ENCODE measurements at places on chromosomes 7 and 10.

GRCh38 chr10:101062232-101063049 lies 652 bp downstream of the KAZALD1 start:
- no peak for DNase-seq

DNA sequence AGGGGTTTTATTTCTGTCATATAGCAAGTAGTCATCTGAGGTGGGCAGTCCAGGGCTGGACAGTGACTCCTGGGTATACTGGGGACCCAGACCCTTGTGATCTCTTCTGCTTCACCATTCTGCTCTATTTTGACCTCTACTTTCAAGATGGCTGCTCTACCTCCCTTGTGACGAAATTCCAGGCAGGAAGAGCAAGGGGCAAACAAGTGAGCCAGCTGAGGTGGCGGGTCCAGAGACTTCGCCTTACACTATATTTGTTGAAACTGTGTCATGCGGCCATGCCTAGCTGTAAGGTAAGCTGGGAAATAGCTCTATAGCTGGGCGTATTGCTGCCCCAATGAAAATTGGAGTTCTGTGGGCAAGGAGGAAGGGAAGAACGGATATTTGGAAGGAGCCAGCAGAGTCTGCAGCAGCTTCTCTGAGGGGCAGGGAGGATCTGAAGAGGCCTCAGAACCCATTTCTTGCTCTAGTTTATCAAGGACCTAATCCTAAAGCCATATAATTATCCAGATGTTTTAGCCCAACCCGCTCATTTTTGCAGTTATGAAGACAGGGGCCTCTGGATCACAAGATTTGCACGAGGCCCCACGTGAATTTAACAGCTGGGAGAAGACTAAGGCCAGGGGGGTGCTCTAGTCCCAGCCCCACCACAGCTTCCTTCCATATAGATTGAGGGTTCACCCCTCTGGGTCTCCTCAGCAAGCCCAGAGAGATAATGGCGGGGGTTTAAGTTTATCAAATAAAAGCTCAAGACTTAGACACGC lies 7.7 kb upstream of the CPA1 start:
- DNase-seq: no peak

- DNase-seq: no peak
Measured at GRCh38 chr7:17640730-17641377, 299.4 kb downstream of the SNX13 start.

GRCh38 chr10:98414932-98415730 lies at the start of gene PYROXD2:
Gene PYROXD2 (minus strand): TSS chr10:98415182. CDS start chr10:98415135, 47 bp downstream.
- no peak for DNase-seq

DNA sequence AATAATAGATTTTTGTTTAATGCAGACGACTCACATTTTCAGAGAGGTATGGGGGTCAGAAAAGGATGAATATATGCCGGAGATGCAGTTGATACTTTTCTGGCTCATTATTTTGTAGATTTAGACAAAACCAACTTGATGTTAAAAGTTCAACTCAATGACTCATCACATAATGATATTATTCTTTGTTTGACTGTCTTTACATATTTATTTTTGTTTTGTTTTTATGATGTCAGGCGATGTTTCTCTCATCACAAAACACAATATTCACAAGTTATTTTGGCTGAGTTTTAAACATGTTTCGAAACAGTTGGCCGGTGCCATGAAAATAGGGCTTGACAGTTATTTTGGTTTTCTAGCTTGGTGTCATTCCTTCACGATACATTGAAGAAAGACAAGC lies 1.3 kb downstream of the GJD4 start:
- no peak for DNase-seq

DNA sequence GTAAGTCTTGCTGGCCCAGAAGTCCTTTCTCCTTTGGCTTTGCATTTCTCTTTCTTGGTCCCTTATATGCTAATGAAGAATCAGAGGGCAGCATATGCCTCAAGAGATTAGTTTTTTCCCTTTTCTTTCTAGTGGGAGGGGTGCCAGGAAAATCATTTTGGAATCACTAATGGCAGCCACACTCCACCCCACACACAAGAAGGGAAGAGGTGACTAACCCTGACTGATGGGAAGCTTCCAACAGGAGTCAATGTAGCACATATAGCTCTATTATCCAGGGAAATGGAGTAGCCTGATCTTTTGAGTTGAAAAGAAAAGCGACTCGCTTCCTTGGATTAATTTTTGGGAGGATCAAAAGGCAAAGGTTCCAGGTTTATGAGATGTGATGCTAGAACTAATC lies 225.3 kb downstream of the KIF20B start:
- no peak for DNase-seq

DNA sequence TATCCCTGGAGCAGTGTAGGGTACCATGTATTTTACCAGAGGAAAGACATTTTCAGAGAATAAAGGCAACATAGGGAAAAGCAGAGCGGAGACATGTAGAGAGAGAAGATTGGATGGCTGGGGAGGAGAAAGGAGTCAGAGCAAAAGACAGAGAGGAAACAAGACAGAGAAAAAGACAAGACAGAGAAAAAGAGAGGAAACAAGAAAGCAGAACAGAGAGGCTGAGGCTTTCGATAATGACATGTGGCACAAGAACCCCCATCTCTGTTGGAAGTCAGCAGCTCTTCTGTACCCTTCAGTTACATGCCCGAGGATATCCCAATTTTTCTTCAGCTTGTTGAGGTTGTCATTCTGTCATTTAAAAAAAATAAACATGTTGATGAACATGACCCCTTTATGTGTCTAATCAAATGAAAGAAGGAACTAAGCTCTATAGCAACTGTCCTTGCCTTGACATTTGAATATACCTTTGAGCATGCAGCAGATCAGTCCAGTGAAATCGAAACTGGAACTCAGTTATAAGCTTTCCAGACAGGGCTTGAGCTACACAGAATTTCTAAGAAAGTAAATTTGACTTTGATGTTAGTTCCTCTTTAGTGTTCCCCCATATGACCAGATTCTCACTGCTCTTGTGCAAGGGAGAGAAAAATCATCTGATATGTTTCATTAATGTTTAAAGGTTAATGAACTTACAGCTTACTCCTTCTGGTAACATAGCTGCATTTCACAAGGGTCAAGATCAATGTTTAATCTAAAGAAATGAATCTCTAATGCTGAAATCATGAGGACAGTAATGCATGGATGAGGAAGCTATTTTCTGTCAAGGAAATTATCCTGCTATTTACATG lies 75.1 kb upstream of the SP4 start:
- DNase-seq: no peak

DNA sequence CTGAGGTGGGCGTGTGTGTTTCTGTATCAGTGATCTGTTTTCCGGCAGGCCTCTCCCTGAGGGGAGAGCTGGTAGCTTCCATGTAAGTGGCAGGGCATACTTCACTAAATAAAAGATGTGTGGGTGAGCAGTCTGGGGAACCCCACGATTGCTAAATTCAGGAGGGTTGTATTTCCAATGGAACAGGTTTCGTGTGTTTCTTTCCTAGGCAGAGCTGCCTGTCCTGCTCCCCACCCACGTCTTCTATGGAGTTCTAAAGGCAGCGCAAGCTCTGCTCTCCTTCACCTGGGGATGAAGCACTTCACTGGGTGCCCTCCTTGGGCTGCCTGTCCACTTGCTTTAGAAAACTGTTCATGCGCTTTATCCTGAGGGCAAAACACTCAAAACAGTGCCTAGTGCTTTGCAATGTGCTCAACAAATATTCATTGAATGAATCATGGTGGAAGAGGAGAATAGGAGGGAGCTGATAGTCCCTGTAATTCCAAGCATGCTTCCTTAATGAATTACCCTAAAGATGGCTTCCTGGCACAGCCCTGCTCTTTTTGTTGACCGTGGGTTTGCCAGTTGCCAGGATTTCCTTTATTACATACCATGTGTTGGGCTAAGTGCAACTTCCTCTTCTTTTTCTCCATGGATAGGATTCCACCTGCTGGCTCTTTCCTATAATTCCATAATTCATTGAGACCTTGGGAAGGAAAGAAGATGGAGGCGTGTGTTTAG lies 50.6 kb upstream of the SRPK2 start:
- DNase-seq: no peak

- no peak for DNase-seq
Measured at GRCh38 chr10:34374356-34375045, 440.6 kb downstream of the PARD3 start.
